Putamen (tissue), 1 donor: ENCODE measurements at places on chromosomes 5 and 9.

DNA sequence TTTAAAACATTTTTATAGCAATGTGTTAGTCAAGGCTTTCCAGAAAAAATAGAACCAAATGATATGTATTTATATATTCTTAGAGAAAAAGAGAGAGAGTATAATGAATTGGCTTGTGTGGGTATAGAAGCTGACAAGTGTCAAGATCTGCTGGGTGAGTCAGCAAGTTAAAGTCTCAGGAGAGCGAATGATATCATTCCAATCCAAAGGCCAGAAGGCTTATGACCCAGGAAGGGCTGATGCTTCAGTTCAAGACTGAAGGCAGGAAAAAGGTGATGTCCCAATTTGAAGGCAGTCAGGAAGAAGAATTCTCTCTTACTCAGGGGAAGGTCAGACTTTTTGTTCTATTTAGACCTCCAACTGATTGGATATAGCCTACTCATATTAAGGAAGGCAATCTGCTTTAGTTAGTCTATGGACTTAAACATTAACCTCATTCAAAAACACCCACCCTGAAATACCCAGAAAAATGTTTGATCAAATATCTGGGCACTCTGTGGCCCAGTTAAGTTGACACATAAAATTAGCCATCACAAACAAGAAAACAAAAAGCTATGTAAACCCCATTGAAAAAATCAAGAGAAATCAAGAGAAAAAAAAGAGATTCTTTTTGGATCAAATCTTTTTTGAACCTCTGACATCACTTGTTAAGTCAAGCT lies 189.6 kb downstream of the PIK3R1 start:
- peak; percentile 34 for DNase-seq

- DNase-seq = no peak
Observed at GRCh38 chr5:55816342-55816741, 34.8 kb upstream of the IL31RA start.

GRCh38 chr5:25909163-25909562 lies 1129.2 kb downstream of the CDH9 start:
- DNase-seq = no peak

GRCh38 chr9:7103367-7103766 lies 345.6 kb downstream of the KDM4C start:
- DNase-seq = no peak

DNA sequence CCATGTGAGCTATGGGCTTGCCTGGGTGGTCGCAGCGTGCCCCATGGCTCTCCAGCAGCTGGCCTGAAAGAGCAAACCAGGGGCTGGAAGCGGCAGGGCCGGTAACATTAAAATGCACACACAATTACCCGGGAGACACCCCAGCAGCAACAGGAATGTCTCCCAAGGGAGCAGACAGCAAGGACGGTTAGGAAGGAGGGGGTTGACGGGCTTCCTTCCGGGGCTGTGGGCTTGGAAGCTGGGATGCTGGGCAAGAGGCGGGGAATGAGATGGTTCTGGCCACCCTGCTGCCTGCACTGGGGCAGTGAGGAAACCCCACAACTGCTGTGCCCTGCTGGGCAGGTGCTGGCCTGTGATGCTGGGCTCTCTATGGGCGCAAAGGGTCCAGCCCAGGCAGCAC lies 71.8 kb upstream of the ADAMTS2 start:
- no peak for DNase-seq

GRCh38 chr5:112012104-112012503 lies 255.1 kb upstream of the NREP start:
- peak; percentile 17 for DNase-seq

- DNase-seq = no peak
Observed at GRCh38 chr5:582936-583635, 29.1 kb upstream of the CEP72 start.

DNA sequence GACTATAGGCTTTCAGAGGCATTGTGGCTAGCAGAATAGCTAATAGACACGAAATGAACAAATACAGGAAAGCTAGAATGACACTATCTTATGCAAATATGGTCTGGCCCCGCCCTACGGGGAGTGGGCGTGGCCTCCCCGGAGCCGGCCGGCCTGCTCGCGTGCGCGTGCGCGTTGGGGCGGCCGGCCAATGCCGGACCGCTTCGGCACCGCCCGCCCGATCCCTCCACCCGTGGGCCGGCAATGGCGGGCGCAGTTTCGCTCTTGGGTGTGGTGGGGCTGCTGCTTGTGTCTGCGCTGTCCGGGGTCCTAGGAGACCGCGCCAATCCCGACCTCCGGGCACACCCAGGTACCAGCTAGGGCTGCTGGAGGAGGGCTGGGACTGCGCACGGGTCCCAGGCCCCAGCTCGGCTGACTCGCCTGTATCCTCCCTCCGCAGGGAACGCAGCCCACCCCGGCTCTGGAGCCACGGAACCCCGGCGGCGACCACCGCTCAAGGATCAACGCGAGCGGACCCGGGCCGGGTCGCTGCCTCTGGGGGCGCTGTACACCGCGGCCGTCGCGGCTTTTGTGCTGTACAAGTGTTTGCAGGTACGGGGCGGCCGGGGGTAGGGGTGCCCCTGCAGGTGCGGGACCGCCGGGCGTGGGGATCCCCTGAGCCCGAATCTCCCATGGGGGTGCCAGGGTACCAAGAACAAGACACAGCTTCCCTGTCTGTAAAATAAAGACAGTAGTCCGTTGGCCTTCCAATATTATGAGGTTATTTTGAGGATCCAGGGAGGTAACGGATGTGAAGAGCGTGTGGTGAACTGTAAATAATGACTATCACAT lies at the start of gene CCDC107:
Gene CCDC107, plus strand, starts transcription at position 156 of the 831 bp plus-strand sequence. Its CDS starts 88 bp downstream, at position 244.
- DNase-seq = peak; percentile 91

GRCh38 chr9:89524963-89525362 lies 27.1 kb upstream of the SEMA4D start:
- no peak for DNase-seq

GRCh38 chr9:89419978-89420394 lies 77.9 kb downstream of the SEMA4D start:
- DNase-seq = no peak

- no peak for DNase-seq
Observed at GRCh38 chr5:132396589-132397031, 27.1 kb downstream of the SLC22A5 start.

DNA sequence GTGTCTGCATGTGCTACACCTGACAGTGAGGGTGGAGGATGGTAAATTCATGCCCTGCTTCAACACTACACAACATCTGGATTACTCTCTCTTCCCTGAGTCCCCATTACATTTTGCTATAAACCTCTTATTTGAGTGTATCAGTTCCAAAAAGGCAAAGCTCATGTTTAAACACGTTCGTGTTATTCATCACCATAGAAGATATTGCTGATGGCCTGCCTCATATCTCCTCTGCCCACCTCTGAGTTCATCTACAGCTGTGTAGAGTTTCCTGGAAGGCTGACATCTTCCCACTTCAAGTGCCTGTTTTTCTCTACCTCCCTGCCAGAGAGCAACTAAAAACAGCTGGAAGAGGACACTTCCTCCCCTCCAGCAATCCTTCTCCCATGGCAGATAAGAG lies 433.2 kb downstream of the ISL1 start:
- DNase-seq = no peak

- DNase-seq = peak; percentile 6
Observed at GRCh38 chr9:115118879-115119218, 892 bp upstream of the TNC start.

- DNase-seq = no peak
Observed at GRCh38 chr9:93133681-93134014, 403 bp downstream of the NINJ1 start.
